ENCODE measurements at places on chromosomes 7 and 10.

DNA sequence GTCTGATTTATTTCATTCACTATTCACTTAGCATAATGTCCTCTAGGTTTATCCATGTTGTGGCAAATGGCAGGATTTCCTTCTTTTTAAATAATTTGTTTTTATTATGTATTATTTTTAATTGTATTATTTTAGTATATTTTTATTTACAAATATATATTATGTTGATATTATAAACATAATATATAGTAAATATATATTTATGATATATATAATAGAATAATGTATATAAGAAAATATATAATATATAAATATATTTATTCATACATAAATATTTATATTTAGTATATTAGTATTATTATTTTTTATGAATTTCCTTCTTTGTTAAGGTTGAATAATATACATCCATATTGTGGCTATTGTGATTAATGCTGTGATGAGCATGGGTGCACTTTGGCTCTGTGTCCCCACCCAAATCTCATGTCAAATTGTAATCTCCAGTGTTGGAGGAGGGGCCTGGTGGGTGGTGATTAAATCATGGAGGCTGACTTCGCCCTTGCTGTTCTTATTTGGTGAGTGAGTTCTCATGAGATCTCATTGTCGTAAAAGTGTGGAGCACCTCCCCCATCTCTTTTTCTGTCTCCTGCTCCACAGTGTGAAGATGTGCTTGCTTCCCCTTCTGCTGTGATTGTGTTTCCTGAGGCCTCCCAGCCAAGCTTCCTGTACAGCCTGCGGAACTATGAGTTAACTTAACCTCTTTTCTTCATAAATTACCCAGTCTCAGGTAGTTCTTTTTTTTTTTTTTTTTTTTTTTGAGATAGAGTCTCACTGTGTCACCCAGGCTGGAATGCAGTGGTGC lies 52.3 kb upstream of the CYP2C18 start:
- no peak for DNase-seq

DNA sequence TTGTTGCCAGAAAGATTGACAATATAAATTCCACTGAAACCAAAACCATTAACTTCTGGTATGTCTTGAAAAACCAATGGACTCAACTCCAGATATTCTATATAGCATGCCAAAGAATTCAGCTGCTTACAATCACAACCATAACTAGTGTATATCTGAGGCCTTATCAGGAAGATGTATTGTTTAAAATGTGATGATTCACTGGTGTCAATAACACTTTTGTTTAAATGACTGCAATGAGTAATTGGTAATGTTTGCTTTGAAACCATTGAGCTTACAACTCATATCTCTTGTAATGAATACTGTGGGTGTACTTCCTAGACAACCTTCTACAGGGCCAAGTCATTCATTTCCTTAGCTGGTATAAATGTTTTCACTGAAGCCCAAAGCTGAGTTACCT lies 727.9 kb upstream of the KCND2 start:
- no peak for DNase-seq

DNA sequence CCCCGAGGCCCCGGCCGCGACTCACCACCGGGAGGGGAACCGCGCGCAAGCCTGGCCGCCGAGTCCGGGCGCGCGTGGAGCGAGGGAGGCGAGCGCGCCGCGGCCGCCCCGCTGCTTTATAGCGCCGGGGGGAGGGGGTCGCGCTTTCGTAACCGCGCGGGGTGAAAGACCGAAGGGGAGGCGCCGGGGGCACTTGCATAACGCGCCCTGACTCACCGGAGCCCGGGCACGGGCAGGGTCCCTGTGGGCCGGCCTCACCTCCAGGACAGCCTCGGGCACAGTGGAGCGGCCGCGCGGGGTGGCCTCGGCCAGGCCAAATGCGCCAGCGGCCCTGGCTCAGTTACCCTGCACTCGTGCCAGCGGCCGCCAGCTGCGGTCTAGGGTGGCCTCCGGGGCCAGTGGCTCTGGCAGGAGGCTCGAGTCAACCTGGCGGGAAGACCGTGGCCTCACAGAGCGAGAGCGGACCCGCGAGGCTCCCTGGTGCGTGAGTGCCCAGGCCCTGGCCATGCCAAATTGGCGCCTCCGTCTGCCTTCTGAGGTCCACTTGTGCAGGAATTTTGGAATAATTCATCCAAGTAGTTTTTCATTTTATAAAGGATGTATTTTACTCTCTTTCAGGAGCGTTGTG lies at the start of gene RBP4:
Gene RBP4 (minus strand): TSS at position 90 of the 628 bp plus-strand sequence. CDS start 207 bp downstream, outside the sequence.
- no peak for DNase-seq

DNA sequence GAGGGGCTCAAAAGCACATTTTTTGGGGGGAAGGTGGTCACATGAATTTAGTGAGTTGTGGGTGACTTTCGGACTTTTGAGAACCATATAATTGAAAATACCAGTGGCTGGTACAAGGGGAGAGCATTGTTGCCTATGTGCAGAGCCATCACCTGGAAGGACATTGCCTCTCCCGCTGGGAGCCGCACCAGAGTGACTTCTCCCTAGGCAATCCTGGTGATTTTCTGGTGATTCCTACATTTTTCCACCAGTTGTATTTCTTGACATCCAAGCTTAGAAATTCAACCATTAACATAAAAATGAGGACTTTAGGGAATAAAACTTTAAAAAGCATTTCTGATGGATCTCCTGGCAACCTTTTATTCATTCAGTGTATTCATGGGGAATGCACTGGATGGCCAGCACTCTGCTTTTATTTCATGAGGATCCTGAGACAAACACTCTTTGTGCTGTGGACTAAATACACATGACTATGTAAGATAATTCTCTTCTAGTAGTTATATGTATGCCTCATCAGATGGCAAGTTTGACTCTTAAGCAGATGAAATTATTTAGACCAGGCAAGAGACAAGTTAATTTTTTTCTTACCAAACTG lies 41.8 kb upstream of the MKI67 start:
- no peak for DNase-seq

GRCh38 chr7:24784277-24784676 lies 27.0 kb upstream of the GSDME start:
- DNase-seq: no peak

- no peak for DNase-seq
Measured at GRCh38 chr10:62308101-62308500, 39.5 kb upstream of the RTKN2 start.

GRCh38 chr10:70295321-70295720 lies 11.5 kb upstream of the NPFFR1 start:
- DNase-seq: no peak

DNA sequence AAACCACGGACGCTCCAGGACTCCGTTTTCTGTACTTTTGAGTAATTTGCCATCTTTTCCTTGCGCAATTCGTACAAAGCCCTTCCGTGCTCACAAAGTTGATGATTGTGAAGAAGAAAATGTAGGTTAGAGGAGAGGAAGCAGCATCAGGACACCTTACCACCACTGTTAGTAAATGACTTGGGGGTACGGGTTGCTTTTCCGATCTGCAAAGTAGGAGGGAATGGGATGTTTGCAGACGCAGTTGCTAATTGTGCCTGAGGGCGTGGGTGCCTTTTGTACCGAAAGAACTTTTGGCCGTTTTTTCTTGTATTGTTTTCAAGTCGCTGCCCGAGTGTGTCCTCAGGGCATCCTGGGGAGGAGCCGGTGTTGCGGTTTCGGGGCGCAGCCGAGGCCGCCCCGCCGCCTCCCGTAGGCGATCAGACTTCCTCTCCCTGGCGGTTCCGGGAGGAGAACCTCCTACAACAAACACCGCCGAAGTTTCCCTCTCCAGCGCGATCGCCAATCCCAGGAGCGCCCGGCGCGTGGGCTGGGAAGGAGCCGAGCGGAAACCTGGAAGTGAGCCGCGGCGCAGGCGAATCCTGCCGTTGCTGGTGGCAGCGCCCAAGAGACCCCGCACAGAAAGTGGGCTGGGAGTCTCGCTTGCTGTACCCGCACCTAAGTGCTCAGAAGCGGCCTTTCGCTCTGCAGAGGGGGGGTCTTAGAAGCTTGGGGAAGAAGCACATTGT lies 1.0 kb downstream of the PRR15 start:
- no peak for DNase-seq

- no peak for DNase-seq
Measured at GRCh38 chr7:22386865-22387264, 29.9 kb upstream of the RAPGEF5 start.

DNA sequence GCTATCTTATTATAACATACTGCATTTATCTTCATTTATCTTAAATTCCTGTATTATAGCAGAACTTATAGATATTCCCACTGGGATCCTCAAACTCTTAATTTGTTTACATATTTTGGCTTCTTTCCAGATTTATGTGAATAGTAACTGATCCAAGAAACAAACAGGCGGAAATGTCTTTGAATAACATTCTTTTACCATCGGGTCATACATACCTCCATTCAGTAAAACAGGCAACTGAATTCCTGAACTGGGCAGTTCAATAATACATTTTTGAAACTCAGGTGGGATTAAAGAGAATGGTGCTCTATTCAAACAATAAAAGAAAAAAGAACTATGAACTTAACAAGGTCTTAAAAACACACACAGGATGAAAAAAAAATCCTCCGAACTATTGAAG lies 337.4 kb downstream of the CRPPA start:
- no peak for DNase-seq

DNA sequence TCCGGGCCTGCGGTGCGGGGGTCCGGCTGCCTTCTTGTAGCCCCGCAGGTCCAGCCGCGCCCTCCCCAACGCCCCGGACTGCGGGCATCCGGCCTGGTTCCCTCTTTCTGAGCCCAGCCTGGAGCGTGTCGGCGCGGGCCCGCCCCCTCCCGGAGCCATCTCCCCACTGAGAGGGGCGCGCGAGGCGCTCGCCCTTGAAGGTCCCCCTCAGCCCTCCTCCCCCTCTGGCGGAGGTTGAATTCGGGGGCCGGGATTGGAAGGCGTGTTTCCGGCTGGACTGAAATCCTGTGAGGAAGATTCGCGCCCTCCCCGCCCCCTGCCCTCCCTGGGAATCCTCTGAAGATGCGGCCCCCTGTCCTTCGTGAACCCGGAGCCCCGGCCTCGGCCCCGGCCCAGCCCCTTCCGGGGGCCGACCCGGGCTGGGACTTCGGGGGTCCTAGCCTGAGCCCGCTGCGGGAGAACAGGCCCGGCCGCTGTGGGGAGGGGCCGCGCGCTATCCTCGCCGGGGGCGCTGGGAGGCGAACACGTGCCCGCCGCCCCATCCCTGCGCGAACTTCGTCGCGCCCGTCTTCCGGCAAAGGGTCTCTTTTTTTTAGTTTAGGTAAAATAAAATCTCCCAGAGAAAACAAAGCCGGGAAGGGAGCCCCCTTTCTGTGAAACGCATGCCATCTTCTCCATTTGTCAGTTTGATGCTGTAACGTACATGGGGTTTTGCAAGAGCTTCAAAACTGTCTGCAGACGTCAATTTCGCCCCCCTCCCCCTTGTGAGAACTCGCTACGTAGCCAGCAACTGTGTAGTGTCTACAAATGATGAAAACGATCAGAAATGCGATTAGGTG lies 636 bp downstream of the PDCD4 start:
- peak; percentile 55 for DNase-seq

GRCh38 chr7:141590666-141591065 lies 39.5 kb downstream of the AGK start:
- DNase-seq: no peak

DNA sequence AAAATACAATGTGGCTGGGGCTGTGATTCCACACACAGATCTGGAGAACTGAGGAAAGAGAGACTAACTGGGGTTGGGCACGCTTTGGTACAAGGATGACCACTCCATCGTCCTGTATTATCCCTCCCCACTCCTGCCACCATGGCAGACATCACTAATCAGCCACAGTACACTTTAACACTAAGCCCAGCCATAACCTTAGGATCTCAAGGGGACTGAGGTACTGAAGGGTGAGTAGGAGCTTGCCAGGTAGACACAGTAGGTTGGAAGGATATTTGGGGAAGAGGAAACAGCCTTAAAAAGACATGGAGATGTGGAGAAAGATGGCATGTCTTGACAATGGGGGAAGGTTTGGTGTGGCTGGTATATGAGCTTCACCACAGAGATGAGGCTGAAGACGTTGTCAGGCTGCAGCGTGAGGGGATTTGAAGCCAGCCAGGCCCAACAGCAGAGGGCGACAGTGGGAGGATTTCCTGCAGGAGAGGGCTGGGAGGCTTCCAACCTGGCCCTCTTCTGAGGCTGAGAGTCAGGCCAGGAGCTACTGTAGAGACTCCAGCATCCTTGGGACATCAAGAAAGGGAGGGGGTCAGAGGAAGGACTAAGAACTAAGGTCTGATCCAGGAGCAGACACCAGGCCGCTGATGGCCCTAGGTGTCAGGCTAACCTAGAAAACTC lies 58.6 kb upstream of the COL13A1 start:
- DNase-seq: no peak

- DNase-seq: no peak
Measured at GRCh38 chr7:43456200-43456599, 126.7 kb upstream of the STK17A start.

- no peak for DNase-seq
Measured at GRCh38 chr7:32881074-32881982, 10.2 kb downstream of the KBTBD2 start.

DNA sequence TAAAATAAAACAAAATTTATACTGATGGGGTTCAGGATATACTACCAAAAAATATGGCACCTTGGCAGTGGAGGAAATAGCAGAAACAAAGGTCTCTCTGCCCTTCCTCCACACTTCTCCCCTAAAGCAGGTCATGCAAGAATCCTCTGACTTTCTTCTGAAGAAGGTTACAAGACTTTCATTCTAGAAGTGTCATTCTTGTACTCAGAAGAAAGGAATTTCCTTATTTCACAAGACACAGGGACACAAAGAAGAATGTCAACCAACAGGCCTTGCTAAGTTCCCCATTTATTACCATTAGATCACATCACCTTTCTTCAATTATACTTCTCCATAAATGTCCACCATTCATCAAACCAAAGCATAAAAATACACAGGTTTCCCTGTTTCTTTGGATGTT lies 470.2 kb downstream of the PAXIP1 start:
- no peak for DNase-seq

DNA sequence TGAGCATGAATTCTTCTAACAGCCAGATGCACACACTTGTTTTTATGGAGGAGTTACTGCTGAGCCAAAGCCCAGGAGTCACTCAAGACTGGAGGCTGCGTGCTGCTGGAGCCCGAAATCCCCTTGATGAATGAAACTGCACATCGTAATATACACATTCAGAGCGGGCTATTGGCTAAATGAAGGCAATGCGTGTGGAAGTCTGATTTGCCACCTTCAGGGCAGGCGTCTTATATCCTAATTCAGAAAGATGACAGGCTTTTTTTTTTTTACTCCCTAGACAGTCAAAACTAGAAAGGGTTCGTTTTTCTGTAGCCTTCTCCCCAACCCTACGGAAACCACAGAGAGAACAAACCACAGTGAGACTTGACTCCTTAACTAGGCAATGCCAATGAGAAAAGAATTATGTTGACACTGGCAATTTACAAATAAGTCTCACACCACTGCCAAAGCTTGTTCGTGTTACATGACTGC lies 227.2 kb upstream of the KLF14 start:
- DNase-seq: peak; percentile 54
